NT2/D1 (cell line): ENCODE measurements at places on chromosomes 5 and 9.

GRCh38 chr5:12017007-12017406 lies 112.8 kb upstream of the CTNND2 start:
- no peak for DNase-seq

DNA sequence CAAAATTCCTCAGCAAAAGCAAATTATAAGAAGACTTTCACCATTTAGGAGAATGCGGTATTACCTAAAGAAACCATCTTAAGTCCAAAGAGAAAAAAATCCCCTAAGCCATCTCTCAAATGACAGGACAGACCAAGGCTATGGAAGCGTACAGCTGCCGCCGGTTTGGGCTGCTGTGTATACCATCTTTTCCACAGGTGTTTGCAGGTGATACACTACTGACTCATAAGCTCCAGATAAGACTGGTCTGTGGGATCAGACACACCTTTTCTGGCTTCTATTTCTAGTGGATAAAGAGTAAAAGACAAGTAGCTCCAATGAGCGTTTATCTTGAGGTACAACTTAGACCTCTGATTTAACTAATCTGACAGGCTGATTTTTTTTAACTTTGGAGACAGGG lies 7.7 kb downstream of the CDKN2AIPNL start:
- DNase-seq: no peak

DNA sequence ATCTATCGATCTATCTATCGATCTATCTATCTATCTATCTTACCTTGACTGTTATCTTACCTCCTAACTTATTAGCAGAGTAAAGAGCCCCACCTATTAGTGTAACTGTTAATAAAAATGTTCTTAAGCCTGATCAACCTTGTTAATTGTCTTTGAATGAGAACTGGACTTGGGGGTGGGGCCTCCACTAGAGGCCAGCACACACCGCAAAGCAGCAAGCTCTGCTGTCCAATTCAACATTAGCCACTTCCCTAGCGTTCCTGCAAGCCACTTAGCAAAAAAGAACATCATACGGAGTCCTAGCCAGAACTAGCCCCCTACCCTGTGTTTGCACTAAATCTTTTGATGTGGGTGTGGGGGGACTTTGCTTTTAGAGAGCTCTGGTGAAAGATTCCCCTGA lies 515.8 kb downstream of the KDM4C start:
- DNase-seq: no peak

DNA sequence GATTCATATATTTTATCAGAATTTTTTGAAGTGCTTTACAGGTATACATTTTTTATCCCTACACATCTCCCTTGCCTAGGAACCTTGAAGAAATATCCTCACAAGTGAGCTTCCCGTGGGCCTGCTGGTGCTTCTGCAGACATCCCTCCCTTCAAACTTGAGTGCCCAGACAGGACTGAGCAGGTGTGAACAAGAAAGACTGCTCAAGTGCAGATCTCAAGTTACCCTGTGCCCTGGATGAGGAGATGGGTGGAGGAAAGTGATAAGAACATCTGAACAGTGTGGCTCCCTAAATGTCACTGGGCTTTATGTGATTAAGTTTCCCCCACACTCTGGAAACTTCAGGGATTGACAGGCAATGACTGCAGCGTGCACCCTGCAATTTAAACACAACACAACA lies 209.8 kb downstream of the TLE1 start:
- no peak for DNase-seq

- peak; percentile 70 for DNase-seq
Measured at GRCh38 chr9:100472788-100473275, at the start of gene TMEFF1. Gene TMEFF1 (plus strand): TSS chr9:100473149. CDS start chr9:100473545, 396 bp downstream.

DNA sequence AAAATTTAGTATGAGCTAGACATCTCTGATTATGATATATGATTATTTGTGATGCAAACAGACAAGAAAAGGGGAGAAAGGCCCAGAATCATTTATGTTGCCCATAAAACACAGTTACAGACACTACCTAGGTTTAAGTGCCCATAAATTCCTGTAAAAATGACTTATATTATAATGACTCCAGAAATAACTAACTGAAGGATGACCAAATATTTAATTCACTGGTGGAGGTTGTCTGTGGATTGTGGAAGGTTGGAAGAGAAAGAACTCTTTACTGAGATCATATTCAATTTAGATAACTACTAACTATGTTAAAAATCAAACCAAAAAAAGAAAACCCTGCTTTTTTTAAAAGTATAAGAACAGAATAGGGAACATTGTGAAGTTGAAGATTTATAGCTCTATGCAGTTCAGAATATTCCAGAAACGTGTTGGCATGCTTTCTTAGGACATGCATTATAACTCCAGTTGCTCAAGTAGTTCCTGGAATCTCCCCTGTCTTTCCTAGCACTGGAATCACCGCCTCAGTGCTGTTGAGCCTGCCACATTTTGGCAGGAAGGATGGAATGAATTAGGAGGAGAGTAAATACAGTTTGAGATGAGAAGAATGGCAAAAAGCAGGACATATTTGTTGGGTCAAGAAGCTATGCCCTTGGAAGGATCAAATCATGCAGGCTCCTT lies 72.0 kb upstream of the PAPPA start:
- DNase-seq: no peak

DNA sequence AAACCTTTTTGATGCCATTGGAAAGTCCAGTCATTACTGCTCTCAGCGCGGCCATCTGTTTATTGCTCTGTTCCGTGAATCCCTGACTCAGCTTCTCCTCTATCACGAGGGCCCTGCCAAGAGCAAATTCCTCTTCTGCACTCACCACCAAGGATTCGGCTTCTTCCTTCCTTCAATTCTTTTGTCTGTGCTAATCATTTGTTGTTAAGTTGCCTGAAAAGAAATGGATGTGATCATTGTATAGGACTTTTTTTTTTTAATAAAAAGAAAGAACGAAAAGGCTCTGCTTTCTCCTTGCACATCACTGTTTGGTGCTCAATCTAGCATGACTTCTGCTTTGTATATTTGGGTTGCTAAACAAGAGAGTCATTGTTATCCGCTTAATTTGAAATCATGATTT lies 128.7 kb upstream of the PIK3R1 start:
- no peak for DNase-seq

GRCh38 chr5:360257-361027 lies 38.9 kb downstream of the AHRR start:
- DNase-seq: no peak

GRCh38 chr5:57306359-57306758 lies 132.5 kb downstream of the GPBP1 start:
- DNase-seq: no peak
